ENCODE measurements at places on chromosomes 3 and 15.

DNA sequence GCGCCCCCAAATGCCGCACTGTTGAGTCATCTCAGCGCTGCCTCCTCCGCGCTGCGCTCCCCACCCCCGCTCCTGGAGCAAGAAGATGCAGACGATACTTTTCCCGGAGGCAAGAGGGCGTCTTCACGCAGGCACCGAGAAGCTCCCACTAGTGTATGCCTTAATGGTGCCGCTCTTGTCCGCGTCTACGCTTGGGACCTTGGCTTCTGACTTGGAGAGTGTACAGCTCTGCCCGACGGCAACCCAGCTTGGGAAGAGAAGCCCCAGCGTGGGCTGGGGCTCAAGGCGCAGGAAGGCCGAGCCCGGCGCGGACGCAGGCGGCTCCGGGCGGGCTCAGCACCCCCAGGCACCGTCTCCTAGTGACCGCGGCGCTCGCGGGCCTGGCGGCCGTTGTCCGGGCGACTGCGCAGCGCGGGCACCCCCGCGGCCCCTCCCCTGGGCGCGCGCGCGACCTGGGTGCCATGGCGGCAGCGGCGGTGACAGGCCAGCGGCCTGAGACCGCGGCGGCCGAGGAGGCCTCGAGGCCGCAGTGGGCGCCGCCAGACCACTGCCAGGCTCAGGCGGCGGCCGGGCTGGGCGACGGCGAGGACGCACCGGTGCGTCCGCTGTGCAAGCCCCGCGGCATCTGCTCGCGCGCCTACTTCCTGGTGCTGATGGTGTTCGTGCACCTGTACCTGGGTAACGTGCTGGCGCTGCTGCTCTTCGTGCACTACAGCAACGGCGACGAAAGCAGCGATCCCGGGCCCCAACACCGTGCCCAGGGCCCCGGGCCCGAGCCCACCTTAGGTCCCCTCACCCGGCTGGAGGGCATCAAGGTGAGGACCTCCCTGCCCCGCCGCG, at the start of gene P4HTM:
TSS of gene P4HTM (plus strand) at position 446 of the 840 bp plus-strand sequence. CDS start at position 462, 16 bp downstream.
- peak; percentile 70 for DNase-seq

GRCh38 chr3:184299488-184300377, 692 bp downstream of the PSMD2 start:
- DNase-seq = no peak

GRCh38 chr3:171133337-171133736, 106.8 kb upstream of the SLC2A2 start:
- DNase-seq = no peak

GRCh38 chr3:157167371-157168042, 7.6 kb upstream of the CCNL1 start:
- no peak for DNase-seq

GRCh38 chr15:58154769-58155168, 16.6 kb downstream of the AQP9 start:
- no peak for DNase-seq

GRCh38 chr3:13095408-13095937, 22.2 kb upstream of the IQSEC1 start:
- DNase-seq = no peak
